CD4-positive, alpha-beta T cell treated with Interleukin-15 for 4 hours (primary cell): ENCODE measurements at places on chromosomes 13 and 19.
A peak's percentile ranks its signal among the peaks of the same experiment; 100 is the strongest.

DNA sequence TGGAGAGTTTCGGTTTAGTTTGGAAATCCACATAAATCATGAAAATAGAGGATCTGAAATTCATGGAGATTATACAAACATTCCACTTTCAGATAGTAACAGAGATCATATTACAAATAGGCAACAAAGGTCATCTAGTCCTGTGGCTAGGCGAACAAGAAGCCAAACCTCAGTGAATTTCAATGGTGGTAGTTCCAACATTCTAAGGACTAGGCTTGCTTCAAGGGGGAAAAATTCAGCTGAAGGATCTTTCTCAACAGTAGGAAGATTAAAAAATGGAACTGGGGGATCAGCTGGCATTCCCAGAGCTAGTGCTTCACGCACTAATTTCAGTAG lies 47.0 kb downstream of the FOXO1 start:
- no peak for DNase-seq

DNA sequence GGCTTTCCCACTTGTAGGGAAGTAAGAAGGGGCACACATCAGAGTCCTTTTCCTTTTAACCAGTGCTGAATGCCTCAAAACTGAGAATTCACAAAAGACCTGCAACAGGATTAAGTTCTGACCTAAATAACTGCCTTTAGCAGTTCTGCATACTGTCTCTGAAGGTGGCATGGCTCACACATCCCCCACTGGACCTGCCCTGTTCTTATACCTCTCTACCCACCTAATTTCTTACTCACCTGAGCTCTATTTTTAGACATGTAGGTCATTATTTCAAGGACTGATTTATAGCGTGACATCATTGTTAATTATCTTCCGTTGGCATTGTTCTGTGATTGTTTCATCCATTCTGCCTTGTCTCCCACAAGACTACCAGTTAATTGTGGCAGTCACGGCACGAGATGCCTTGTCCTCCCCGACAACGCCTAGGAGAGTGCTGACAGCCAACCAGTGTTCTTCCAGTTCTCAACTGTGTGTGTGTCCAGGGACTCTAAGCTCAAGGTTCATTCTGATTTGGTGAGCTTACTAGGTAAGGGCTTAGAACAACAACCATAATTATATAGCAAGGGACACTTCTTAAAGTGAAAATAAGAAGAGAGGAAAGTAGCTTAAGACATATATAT lies 27.1 kb upstream of the UBL3 start:
- DNase-seq = no peak

DNA sequence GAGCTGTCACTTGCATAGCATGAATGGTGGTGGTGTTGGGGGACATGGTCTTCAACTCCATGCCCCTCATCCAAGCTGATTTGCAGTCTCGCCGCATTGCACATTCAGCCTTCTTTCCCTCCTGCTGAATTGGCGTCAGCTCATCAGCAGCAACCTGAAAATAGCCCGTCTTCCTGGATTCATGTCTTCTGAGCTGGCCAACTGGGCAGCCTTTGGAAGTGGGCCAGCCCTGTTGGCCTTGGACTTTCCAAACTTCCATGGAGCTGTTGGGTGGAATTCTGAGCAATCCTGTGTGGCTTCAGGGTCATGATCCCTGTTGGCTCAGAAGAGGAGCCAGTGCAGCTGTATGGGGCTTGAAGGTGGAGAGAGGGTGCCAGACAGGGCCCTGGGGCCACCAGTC lies 68.8 kb downstream of the ZNF536 start:
- no peak for DNase-seq

GRCh38 chr19:2900296-2901252 lies at the start of gene ZNF57:
Gene ZNF57, plus strand, starts transcription at chr19:2900928. Its CDS starts 118 bp downstream, at chr19:2901046.
- DNase-seq = peak; percentile 97

GRCh38 chr19:47112166-47112996 lies 1.2 kb downstream of the ZC3H4 start:
- DNase-seq = peak; percentile 90

GRCh38 chr13:25864116-25864515 lies 187.7 kb downstream of the SHISA2 start:
- DNase-seq = no peak

- no peak for DNase-seq
Observed at GRCh38 chr13:108859197-108860012, 230.0 kb downstream of the MYO16 start.
